ENCODE measurements at places on chromosomes 1 and 21.

DNA sequence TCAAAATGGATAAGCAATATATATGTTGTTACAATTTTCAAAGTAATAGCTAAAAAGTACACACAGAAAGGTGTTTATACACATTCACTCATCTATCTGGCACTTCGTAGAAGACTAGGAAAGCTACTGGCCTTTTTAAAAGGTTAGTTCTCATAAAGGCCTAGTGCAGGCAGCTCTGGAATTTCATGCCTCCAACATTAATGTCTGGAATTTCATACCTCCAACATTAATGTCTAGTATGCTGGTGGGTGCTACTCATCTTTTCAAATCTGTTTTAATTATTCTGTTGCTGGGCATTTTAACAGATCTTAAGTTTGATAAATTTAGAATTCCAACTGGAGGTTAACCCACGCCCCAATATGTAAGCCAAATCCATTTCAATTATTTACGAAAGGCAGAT, 124.2 kb downstream of the AKT3 start:
- DNase-seq, result no peak

DNA sequence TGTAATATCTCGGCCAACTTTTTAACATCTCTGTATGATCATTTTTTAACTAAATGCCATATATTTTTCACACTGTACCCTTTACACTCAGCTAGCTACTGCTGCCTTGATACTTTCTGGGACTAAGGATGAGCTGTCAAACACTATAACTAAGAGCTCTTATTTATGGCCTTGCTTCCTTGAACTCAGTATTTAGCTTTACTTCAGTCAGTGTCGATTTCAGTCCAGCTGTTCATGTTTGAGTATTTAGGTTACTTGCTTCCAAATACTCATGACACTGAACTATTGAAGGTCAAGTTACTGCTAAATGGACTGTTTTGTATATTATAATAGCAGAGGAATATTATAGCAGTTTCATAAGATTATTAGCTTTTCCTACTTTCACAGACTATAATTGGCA, 25.9 kb upstream of the USP25 start:
- DNase-seq, result no peak

GRCh38 chr1:33098371-33098770, 17.4 kb downstream of the AZIN2 start:
- DNase-seq, result peak; percentile 36

- no peak for DNase-seq
These were observed 23.4 kb upstream of the ARF1 start for GRCh38 chr1:228058949-228059633.

- DNase-seq, result no peak
These were observed 482.9 kb downstream of the PTBP2 start for GRCh38 chr1:97204468-97204867.

- DNase-seq, result no peak
These were observed 40.0 kb downstream of the ATP2B4 start for GRCh38 chr1:203666609-203667008.

GRCh38 chr1:245480393-245481120, 325.8 kb downstream of the KIF26B start:
- DNase-seq, result no peak

- DNase-seq, result no peak
These were observed 43.3 kb downstream of the BACE2 start for GRCh38 chr21:41211060-41211805.

DNA sequence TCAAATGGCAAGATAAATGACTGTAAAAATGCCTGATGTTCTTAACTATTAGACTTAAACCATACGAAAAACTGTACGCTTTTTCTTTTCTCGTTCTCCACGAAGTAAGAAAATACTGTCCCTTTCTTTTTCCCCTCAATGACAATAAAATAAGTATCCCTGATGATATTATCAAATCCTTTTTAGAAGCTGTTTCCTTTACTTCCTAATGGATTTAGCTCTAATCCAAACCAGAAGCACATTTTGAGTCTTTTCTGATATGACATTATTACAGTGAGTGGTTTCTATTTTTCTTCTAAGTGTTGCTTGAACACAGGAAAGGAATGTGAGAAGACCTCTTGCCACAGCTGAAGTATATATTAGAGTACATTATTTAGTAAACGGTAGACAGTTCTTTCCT, 32.4 kb downstream of the DNM3 start:
- DNase-seq, result no peak

DNA sequence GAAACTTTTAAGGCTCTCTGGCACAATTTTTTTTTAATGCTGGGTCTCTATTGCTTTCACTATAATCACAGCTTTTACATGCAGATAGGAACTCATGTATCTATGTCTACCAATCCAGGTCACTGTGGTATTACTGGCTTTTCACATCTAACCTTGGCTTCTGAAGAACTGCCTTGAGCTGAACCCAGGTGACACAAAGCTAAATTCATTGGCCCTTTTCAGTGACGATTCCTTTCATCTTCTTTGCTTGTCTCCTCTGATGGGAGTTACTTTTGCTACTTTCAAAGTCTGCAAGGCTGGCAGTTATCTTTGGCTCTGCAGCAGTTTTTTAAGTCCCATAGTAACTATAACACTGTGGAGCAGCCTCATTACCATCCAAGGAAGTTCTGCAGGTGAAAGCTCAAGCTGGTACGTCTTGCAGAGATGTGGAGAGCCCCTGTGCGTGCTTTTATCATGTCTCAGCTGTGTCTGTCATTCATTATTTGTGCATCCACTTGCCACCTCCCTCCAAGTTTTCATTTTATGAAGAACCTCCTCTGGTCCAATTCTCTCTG, 364.3 kb downstream of the VAV3 start:
- DNase-seq, result no peak

GRCh38 chr21:39176271-39176709, 7.0 kb downstream of the PSMG1 start:
- DNase-seq, result no peak

- peak; percentile 55 for DNase-seq
These were observed 191.8 kb upstream of the SAMSN1 start for GRCh38 chr21:14737922-14738321.

DNA sequence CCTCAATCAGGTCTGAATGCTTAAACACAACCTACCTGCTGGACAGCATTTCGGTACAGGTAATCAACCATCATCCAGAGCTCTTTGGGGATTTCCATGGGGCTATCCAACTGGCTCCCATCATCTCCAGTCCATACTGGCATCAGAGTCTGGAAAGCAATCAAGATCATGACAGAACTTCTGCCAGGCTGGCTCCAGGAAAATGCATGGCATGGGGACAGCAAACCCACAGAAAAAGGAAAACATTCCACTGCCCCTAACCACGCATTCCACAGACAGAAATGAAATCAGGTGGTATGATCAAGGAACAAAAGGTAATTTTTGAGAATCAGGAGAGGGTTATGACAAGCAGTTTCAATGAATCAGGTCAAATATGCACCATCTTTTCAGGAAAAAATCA, 9.1 kb upstream of the MTF1 start:
- no peak for DNase-seq

GRCh38 chr1:202624781-202625108, 85.5 kb downstream of the SYT2 start:
- no peak for DNase-seq

- DNase-seq, result no peak
These were observed 22.9 kb downstream of the RRP1 start for GRCh38 chr21:43812139-43812821.

- no peak for DNase-seq
These were observed 93.9 kb upstream of the PLPPR5 start for GRCh38 chr1:99098589-99098988.

GRCh38 chr1:19220080-19220846, 10.2 kb upstream of the UBR4 start:
- no peak for DNase-seq

DNA sequence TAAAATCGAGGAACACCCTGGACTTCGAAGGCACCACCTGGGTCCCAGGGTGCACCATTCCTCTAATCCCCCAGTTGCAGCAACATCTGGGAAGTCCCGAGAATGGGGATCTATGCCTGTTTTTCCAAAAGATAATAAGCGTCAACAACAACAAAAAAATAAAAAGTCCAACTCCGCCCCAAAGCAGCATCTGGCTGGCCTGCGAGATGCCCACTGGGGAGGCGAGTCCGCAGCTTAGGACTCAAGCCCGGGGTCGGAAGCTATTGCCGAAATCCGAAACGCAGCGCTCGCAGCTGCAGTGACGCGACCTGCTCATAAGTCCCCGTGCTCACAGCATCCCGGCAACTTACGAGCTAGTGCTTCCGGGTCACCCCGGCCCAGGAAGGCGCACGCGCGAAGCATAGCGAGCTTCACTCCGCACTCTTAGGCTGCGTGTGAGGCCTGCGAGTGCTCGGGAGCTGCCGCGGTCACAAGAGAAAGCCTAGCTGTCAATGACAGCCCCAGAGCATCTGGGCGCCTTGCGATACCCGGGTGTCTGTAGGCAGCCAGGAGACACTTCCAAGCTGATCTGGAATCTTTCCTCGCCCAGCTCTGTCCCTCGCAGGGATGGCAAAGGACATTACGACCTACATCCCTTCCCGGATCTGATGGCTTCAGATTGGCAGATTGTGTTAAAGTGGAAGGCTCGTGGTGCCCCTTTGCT, 9.9 kb upstream of the LTN1 start:
- DNase-seq, result peak; percentile 94

- no peak for DNase-seq
These were observed 39.0 kb downstream of the AHDC1 start for GRCh38 chr1:27564710-27565649.

- peak; percentile 14 for DNase-seq
These were observed 2.4 kb downstream of the TMCC2 start for GRCh38 chr1:205229916-205230700.

DNA sequence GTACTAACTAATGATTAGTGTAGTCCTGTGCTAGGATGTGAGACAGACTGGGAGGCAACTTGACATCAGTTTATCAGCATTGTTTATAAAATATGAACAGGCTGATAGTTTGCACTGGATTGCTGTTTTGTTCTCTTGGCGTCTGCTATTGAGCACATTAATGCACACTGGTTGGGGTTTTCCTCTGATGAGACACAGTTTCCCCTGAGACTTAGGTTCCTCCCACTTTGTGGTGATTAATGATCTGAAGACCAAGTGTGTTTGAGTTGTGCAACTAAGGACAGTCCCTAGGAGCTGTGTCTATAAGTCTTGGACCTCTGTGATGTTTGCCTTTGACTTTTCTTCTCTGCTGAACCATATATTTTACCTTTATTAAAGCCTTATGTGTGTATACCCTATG, 1015.4 kb downstream of the AMY1C start:
- DNase-seq, result no peak

GRCh38 chr1:200022239-200022804, 5.2 kb upstream of the NR5A2 start:
- DNase-seq, result no peak

- peak; percentile 23 for DNase-seq
These were observed 9.2 kb downstream of the SFT2D2 start for GRCh38 chr1:168234846-168235547.

DNA sequence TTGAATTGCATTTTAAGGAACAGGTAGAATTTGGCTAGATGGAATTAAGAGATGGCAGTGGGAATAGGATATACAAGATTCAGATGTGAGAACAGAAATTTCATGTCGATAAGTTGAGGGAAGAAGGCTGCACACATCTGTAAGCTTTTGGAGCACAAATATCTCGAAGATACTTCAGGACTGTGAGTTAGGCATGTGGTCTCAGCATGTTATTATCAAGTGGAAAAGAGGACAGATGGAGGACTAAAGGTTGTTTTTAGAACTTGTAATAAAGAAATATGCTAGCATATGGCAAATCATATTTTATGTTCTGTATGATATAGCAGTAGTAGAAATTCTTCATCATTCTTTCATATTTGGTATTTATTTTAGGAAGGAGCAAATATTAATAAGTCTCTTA, 61.5 kb downstream of the KIF1B start:
- DNase-seq, result no peak

- no peak for DNase-seq
These were observed 55.2 kb upstream of the KIF1B start for GRCh38 chr1:10155087-10155712.

GRCh38 chr21:37063433-37063832, 9.4 kb downstream of the PIGP start:
- no peak for DNase-seq

DNA sequence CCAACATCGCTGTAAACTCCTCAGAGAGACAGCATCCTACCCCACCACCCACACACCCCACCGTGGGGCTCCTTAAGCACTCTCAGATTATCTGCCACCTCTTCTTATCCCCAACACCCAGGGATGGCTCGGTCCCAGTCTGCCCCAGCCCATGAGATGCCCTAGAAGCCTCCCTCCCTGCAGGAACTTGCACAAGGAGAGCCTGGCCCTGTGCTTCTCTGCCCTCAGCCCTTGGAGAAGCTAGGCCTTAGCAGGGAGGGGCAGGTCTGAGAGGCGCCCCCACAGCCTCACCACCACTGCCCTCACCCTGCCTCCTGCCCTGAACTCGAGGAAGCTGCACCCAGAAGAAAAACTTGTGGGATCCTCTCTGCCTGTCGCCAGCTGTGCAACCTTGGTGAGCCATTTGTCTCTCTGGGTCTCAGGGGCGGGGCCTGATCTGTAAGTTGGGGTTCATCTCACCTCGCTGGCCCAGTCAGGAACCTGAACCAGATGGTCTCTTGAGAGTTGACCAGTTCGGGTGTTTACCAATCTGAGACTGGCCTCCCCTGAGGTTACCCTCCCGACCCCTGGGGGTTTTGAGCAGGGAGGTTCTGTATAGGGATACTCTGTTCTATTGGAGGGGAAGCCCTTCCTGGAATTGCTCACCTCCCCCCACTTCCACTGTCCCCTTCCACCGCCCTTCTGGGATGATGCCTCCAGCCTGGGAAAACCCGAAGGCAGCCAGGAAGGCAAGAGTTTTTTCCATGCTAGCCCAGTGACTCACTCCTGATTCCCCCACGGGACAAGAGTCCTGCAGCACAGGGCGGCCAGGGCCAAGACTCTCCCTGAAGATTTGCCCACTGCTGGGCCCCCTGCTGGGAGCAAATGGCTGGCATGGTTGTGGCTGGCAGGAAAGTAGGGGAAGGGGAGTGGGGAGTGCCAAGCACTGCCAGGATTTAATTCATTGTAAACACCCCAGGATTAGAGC, at the start of gene S100A3:
TSS of gene S100A3 (minus strand) at position 537 of the 967 bp plus-strand sequence. CDS start 773 bp downstream, outside the sequence.
- no peak for DNase-seq

GRCh38 chr1:30908316-30908695, 252 bp downstream of the SDC3 start:
- no peak for DNase-seq

DNA sequence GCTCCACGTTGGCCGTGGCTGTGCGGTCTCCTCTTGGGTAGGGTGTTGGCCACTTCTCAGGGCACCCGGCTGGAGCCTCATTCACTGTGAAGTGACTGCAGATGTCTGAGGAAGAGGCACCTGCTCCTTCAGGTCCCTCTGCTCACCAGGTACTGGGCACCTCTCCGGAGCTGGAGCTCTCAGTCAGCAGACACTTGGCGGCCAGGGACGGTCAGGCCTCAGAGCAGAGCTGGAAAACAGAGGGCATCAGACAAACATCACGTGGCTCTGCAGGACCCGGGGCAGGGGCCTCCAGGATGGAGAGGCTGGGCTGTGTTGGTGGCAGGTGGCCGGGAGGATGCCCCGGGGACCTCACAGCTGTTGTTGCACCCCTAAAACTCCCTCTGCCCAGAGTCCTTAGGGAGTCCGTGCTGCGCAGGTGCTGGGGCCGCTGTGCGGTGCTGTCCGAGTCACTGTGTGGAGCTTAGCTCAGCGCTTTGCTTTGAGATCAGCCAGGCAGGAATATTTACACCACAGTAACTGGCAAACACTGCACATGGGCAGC, 59.7 kb downstream of the SLX9 start:
- DNase-seq, result no peak

- DNase-seq, result no peak
These were observed 24.6 kb downstream of the EXTL2 start for GRCh38 chr1:100869996-100870395.

All from GDM1 (cell line).